Endodermal cell (in vitro differentiated cells): ENCODE measurements at places on chromosomes 5 and 9. TPM values are rescaled to one million over a fixed set of nuclear protein-coding genes. Genes with fewer than 3 reads are reported as not detected.
A peak's percentile ranks its signal among the peaks of the same experiment; 100 is the strongest.

GRCh38 chr5:96651948-96652753 lies 10.0 kb upstream of the CAST start:
- DNase-seq: peak; percentile 75

DNA sequence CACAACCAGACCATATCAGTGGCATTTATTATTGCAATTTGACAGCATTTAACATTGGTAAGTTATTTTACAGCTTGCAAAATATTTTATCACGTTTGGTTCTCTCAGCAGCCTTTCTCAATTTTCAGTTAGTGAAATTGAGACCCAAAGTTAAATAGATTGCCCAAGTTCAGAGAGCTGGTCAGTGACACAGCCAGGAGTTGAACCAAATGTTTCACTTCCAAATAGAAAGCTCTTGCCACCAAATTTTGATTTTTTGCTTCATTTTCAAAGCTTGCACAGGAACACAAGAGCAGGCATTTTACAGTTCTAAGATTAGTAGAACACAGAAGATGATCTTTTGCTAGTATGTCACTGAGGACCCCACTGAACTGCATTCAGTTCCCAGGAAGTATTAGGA lies 271.5 kb upstream of the C9orf72 start:
- no peak for DNase-seq

GRCh38 chr5:16135003-16135402 lies 44.6 kb downstream of the MARCHF11 start:
- DNase-seq: no peak

GRCh38 chr5:56088967-56089829 lies 94.4 kb upstream of the IL6ST start:
- peak; percentile 67 for DNase-seq

GRCh38 chr5:4098226-4098625 lies 502.6 kb downstream of the IRX1 start:
- no peak for DNase-seq

- DNase-seq: no peak
Observed at GRCh38 chr9:123414936-123415930, 59.2 kb downstream of the CRB2 start.

DNA sequence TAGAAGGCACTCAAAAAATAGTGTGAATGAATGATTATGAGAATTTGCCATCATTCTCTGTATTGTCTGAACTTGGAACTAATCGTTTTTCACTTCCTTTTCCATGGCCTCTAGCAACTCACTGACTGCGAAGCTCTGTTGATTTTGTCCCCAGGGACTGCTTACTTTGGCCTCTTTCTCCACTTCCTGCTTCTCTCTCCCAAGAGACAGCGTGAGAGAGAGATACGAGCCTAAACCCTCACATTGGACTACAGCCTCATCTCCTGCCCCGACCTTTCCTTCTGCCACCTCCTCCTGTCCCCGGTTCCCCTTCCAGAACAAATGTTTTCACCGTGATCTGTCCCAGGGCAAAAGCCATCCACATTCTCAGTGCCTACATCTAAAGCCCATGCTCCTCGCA lies 300.8 kb upstream of the PANK3 start:
- no peak for DNase-seq

KLF4 gene
- total RNA-seq: 2.1 and 2.6 TPM in 2 replicates

SHOC1 gene
- total RNA-seq: not detected in 2 replicates

ABCA2 gene
- total RNA-seq: 19.3 and 21.5 TPM in 2 replicates

TOR1B gene
- total RNA-seq: 12.8 and 15.2 TPM in 2 replicates
